ENCODE measurements at places on chromosomes 5 and 9.

DNA sequence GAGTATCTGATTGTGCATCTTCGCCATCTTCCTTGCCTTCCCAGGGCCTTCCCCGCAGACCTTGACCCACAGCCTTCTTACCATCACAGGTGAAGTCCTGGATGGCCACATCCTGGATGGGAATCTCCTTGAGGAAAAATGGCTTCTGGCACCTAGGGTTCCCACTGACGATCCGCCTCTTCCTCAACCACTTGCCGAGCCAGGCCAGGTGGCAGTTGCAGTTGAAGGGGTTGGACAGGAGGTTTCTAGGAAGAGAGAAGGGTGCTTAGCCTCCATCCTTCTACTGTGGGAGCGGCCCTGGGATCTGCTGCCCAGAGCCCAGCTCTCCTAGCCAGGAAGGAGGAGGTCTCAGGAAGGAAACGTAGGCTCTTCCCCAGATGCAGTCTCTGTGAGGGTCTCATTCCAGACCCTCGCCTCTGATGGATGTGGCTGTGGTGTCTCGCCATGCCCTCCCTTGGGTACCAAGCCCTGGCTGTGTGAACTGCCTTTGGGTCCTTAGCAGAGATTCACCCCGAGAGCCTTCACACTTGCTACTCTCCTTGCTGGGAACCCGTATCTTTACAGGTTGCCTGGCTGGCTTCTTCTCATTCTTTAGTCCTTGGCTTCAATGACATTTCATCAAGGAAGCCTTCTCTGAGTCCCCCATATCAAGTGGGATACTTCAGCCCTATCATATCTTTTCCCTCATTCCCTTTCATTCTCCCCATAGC is 170.4 kb upstream of the PANK3 start:
- DNase-seq = no peak

- DNase-seq = no peak
Observed at GRCh38 chr5:163041254-163041653, 396.1 kb upstream of the CCNG1 start.

DNA sequence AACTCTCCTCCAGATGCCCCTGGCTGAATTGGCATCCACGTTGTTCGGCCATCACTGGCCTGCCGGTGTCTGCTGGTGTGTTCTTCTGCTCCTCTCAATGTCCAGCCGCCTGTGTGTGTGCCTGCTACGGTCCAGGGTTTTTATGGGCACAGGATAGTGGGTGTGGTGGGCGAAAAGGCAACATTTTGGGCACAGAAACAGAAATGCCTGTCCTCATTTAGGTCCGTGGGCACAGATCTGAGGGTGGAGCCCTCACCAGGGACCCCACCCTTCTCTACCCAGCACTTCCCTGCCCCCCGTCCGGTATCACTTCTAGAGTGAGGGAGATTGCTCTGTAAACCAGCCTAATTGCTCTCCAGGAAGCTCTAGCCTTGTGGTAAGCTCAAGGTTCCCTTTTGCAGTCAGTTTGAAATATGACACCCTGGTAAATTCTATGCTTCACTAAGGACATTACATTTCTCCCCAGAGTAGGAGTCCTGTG is 410.1 kb downstream of the MAT2B start:
- DNase-seq = no peak

GRCh38 chr5:99694884-99695283 is 766.1 kb upstream of the CHD1 start:
- no peak for DNase-seq

DNA sequence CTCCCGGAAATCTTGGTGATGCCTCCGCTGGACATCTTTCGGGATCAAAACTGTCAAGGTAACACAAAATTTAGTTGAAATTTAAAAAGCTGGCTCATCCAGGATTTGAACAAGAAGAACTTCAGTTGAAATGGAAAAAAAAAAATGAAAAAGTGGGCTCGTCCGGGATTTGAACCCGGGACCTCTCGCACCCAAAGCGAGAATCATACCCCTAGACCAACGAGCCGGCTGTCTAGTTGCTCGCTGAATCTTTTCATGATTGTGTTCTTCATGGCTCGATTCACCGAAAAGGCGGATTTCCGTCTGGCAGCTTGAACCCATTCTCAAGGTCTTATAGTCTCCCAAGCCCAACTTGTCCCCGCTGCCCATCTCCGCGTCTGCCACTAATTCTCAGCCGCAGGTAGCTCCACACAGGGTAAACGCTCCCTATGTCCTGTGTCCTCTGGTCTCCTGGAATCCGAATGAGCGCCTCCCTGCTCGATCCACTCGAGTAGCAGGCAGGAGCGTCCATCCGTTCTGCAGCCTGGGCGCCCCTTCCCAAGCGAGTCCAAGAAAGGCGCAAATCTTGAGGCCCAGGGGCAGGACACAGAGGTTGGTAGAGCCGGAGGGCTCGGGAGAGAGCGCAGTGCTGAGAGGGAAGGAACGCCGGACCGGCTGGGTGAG is 16.2 kb downstream of the TRIM7 start:
- peak; percentile 62 for DNase-seq

- no peak for DNase-seq
Observed at GRCh38 chr5:54362434-54362833, 52.1 kb upstream of the ARL15 start.

DNA sequence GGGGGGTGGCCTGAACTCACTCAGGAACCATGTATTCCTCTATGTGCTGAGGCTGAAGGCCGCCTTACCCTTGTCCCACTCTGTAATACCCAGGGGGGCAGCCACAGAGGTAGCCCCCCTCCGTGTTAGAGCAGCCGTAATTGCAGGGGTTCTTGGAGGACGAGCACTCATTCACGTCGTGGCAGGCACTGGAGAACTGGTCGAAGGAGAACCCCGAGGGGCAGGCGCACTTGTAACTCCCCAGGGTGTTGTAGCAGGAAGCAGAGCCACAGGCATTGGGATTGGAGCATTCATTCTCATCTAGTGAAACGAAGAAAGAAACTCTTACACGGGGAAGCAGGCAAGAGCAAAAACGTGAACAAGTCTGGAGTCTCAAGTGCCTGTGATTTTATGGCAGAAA is 179.8 kb downstream of the SLC12A2 start:
- no peak for DNase-seq

DNA sequence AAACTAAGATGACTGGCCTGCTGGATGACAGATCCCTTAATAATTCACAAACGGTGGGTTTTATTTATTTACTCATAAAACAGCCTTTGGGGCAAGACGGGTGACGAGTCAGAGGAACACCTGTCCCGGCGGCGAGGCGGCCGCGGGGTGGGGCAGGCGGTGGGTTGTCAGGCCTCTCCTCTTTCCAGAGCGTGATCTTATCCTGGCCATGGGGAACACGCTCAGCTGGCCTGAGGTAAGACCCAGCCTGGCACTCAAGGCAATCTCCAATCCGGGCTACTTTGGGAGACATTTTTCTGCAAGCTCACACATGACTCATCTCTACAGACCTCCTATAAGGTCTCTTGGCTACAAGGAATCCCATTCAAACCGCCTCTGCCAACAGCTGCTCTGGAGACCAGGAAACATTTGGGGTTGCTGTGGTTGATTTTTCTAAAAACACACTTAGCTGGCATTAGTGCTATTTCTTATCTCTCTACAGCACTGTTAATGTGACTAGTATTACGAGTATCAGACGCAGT is 6.3 kb downstream of the RAPGEF1 start:
- DNase-seq = no peak

DNA sequence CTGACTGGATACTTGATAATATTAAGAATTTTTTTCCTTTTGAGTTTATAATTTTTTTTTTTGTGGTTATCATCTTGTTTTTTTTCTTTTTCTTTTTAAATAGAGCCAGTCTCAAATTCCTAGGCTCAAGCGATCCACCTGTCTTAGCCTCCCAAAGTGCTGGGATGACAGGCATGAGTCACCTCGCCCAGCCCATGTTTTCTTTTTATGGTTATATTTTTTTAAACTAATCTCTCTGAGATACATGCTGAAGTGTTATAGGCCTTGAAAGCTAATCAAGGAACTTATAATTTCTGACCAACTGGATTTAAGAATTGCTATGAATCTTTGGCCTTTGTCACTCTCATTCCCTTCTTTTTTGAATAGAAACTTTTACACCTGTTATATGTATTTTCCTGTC is 6.8 kb upstream of the AMACR start:
- no peak for DNase-seq

GRCh38 chr9:2970864-2971263 is 127.0 kb upstream of the PUM3 start:
- DNase-seq = no peak

- DNase-seq = no peak
Observed at GRCh38 chr5:164652276-164652660, 1146.8 kb downstream of the MAT2B start.

DNA sequence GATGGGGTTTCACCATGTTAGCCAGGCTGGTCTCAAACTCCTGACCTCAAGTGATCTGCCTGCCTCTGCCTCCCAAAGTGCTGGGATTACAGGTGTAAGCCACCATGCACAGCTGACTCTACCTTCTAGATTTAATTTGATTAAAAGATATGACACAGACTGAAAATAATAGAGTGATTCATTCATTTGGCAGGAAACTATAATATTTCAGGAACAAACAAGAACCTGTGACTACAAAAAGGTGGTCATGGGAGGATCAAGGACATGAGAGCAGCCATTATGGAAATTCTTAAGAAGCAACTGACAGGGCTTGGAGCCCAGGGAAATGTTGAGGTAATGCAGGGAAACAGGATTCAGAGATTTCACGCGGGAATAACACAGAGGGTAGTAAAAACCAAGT is 265.5 kb upstream of the DAP start:
- DNase-seq = no peak

DNA sequence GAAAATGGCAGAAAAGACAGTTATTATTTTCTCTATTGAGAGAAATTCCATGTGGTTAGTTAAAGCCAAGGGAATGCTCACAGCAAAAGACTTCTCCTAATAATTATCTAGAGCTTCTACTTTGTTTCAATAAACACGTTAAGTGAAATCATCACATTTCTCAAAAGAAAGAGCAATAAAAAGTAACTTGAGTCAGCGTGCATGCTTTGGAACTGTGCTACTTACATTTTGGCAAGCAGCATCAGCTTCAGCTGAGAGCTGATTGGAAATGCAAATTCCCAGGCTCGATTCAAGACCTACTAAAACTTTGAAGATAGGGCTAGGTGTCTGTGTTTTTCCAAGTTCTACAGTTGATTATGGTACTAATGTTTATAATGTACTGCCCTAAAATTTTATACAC is 132.1 kb downstream of the CDH18 start:
- no peak for DNase-seq

- DNase-seq = no peak
Observed at GRCh38 chr5:130279386-130279785, 375.1 kb downstream of the CHSY3 start.

GRCh38 chr9:31394015-31394473 is 990.4 kb upstream of the ACO1 start:
- DNase-seq = no peak

DNA sequence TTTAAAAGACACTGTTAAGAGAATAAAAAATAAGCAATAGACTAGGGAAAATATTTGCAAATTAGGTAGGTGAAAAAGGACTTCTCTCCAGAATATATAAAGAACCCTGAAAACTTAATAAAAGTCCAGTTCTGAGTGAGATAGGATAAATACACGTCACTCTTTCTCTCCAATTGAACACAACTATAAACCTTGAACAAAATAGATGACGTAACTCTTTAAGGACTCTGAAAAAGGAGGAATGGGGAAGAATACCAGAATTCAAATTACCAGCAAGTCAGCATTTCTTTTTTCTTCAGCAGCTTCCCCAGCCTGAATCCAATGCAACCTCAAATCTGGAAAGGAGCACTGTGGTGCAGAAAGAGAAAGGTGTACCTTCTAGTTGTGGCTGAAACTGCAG is 6.8 kb upstream of the WDR41 start:
- no peak for DNase-seq

- DNase-seq = no peak
Observed at GRCh38 chr5:173319646-173320045, 8.6 kb downstream of the STC2 start.

- DNase-seq = no peak
Observed at GRCh38 chr5:149130121-149130914, 11.0 kb upstream of the ABLIM3 start.

DNA sequence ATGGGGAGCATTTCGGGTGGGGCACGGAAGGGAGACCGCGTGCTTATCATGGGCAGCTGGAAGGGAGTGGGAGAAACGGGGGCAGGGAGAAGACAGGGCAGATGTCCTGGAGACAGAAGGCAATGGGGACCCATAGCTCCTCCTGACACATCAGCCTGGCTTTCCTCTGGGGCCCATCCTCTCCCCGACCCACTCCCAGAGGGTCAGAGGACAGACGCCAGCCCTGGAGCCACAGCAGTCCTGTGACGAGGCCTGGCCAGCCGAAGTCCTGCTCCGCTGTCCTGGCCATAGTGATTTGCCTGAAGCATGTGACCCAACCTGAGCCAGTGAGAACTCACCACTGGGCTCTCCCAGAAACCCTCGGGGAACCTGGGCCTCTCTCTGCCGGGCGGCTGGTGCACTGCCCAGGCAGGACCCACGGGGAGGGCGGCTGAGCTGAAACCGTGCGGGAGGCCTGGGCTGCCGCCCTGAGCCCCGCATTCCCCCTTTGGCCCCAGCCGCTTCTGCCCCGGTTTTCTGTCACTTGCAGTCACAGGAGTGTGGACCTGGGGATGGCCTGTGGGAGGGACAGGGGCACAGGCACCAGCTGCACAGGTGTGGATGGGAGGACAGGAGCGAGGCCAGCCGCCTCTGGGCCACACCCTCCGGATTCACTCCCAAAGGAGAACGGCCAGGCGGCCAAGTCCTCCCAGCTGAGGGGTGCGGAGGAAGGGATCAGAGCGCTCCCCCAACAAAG is 19.8 kb downstream of the ADAMTS2 start:
- DNase-seq = no peak

DNA sequence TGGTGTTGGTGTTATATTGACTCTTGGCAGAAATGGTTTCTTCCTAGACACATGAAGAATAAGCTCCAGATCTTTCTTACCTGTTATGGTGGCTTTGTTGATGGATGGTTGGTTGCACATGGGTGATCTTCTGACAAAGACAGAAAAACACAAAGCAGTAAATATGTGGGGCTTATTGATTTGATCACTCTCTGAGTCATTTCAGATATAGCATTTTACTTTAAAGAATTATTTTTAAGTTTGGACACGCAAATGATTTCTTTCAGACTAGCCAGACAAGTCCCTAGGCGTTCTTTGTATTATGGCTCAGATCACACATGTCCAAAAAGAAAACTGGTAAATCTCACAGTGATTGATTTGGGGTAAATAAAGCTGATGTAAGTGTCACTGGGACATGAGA is 597.6 kb downstream of the RAB3C start:
- no peak for DNase-seq

DNA sequence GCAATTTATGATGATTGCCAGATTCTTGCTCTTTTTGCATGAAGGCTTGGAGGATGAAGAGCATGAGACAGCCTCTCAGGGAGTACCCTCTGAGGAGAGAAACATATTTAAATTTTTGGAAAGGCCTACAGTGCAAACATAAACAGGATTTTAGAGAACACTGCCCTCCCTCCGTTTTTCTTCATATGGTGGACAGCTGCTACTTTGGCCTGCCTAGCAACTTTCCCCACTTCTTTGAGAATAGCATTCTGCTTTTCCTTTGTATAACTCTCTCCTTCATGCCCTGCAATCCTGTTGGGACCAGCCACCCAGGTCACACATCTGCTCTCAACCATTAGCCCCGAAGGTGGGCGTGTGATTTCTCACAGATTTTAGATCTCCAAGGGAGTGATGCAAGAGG is 20.5 kb upstream of the TXN start:
- no peak for DNase-seq

- DNase-seq = no peak
Observed at GRCh38 chr9:114247077-114247476, 75.8 kb upstream of the ORM1 start.

GRCh38 chr5:18772475-18772874 is 1138.2 kb downstream of the TAF11L14 start:
- no peak for DNase-seq
